ENCODE measurements at places on chromosomes 3 and 15.

- no peak for DNase-seq
These were observed 33.6 kb downstream of the EAF1 start for GRCh38 chr3:15460891-15461531.

DNA sequence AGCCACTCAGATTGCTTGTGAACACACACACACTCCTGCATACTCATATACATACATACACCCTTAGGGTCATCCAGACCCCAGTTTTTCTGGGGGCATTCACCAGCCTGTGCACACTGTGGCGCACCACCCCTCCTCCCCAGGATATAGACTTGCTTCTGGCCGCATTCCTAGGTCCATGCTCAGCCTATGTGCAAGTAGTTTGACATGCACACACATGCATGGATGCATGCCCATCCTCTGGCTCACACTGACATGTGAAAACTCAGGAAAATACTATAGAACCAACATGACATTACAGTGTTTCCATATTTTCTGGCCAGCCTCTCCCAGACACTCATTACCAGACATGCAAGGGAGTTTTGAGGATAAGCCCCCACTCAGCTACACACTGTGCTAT is 79.3 kb upstream of the POLG start:
- DNase-seq: no peak

- DNase-seq: no peak
These were observed 87.7 kb downstream of the NEO1 start for GRCh38 chr15:73139744-73140553.

DNA sequence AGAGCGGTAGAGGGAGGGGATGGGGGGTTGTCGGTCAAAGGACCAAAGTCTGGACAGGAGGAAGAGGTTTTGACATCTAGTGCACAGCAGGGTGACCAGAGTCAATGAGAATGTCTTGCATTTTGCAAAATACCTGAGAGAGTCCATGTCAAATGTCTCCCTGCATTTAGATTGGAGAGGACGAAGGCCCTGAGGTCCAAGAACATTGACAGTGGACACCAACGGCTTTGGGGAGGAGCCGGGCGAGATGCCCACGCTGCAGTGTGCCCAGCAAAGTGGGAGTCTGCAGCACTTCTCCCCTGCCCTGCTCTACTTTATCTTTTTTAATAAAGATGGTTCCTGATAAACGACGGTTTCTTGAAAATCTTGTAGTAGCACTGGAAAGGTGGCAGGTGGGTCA is 67.4 kb upstream of the TAMM41 start:
- DNase-seq: no peak

DNA sequence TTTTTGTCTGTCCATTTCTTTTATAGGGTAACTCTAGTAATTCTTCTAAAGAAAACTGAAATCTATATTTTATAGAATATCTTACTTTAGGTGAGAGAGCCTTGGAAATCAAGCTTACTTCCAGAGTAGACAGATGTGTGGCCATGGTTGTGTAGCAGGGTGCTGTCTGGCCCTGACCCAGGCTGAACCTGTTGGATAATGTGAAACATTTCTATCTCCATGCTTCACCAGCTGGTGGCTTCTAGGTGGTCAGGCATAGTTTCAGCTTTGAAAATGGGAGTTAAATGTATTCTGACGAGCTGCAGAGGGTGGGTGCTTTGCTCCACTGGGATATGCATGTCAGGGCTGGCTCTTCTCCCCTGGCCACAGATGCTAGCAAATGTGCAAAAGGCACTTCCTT is 20.8 kb upstream of the NR2C2 start:
- DNase-seq: no peak

- DNase-seq: no peak
These were observed 138.9 kb upstream of the COL8A1 start for GRCh38 chr3:99499235-99500158.

GRCh38 chr3:177647876-177648275 is 450.6 kb upstream of the TBL1XR1 start:
- no peak for DNase-seq

DNA sequence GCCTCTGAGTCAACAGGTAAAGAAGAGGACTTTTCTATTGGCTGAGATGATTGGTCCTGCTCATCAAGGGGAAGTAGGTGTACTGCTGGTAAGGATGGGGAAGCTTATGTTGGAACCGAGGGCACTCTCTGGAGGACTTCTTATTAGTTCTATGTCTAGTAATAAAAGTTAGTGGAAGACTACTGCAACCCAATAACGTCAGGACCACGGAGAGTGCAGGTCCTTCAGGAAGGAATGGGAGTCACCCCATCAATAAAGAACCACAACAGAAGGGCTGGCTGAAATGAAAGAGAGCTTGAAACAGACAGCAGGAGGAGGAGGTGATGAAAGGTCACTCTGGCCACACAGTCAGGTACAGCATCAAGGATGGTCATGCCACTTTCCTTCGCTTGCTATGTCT is 68.8 kb upstream of the PRR23E start:
- no peak for DNase-seq

- DNase-seq: no peak
These were observed 96.3 kb upstream of the BCL6 start for GRCh38 chr3:187841560-187841959.

DNA sequence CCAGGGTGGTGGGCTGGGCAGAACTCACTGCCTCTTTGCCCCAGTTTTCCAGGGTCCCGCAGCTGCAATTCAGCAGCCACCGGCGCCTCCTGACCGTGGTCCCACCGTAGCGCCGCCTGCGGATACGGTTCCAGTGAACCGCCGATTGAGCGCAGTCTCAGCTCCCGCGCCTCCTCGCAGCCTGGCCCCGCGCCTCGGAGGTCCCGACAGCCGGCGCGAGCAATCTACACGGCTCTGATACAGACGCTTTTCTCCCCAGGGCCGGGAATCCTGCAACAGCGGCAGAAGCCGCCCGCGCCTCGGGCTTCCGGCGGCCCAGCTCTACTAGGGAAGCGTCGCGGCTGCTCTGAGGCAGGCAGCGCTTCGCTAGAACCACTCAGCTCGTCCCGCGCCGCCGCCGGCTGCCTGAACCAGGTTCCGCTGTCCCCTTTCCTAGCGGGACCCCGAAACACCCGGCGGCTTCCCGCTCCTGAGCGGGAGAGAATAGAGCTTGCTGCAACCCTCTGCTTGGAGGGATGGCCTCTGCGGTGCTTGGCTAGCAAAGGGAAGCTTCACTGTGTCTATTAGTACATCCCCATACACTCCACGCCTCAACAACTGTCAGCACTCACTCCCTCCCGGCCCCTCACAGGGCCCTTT is 3.1 kb downstream of the FOXL2NB start:
- DNase-seq: no peak

All from stimulated activated naive CD4-positive, alpha-beta T cell treated with Interleukin-2 at 50 U/mL for 16 hours (primary cell).